Activated CD8-positive, alpha-beta memory T cell treated with anti-CD3 and anti-CD28 coated beads, Interleukin-2, amount 10 ng/mL, durations not matched to agents 7 days and 5 days (primary cell): ENCODE measurements at places on chromosomes 5 and 9. TPM values are rescaled to one million over a fixed set of nuclear protein-coding genes. Genes with fewer than 3 reads are reported as not detected.

The ESM1 gene
- total RNA-seq, result 0.38 TPM

The ADGRD2 gene
- total RNA-seq, result not detected

The ENTPD2 gene
- total RNA-seq, result not detected

GRCh38 chr5:168740811-168741213 lies 161.6 kb upstream of the PANK3 start:
- peaks cover 2% of the 10 kb centered on the region for H3K27me3 ChIP-seq
- peak; percentile 28 for DNase-seq
- H3K36me3 ChIP-seq, result no peaks in the 10 kb centered on the region
- H3K4me3 ChIP-seq, result no peak overlapping the region
- no peak overlapping the region for H3K27ac ChIP-seq

DNA sequence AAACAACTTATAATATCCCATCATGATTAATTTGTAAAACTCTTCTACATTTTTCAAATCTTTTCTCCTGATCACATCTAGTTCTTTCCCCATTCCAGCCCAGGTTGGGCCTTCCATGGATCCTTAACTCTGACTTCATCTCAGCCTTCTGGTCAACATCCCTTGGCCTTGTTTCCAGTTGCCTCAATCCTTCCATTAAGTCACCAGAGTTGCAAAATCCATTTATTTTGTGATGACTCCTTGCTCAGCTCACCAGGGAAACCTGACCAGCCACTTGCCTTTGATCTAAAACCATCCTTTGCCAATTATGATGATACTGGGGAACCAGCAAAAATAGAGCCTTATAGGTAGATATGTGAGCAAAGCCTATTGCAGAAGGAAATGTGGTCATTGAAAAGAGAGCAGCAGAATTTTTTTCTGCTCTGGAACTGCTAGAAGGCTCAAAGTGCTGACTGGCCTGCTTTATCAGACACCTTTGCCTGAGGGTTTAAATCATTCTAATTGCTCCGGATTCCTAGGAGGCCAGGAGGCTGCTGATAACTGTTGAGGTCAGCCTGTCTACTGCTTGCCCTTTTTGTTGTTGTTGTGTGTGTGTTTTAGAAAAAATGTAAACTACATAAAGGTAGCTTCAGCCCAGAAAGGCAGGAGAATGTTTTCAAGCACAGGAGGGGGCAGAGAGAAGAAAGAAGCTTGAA lies 512.2 kb upstream of the GRIA1 start:
- H3K27me3 ChIP-seq, result no peaks in the 10 kb centered on the region
- H3K4me3 ChIP-seq, result no peak overlapping the region
- H3K36me3 ChIP-seq, result no peaks in the 10 kb centered on the region
- H3K27ac ChIP-seq, result no peak overlapping the region
- no peak for DNase-seq

- no peaks in the 10 kb centered on the region for H3K4me1 ChIP-seq
- H3K27ac ChIP-seq, result no peak overlapping the region
- no peak for DNase-seq
Observed at GRCh38 chr9:78562021-78562420, 265.1 kb downstream of the PSAT1 start.

GRCh38 chr5:86360801-86361200 lies 256.9 kb upstream of the COX7C start:
- H3K4me1 ChIP-seq, result no peaks in the 10 kb centered on the region
- H3K4me3 ChIP-seq, result no peak overlapping the region
- H3K36me3 ChIP-seq, result no peaks in the 10 kb centered on the region
- no peak for DNase-seq

- H3K4me1 ChIP-seq, result no peaks in the 10 kb centered on the region
- no peak overlapping the region for H3K4me3 ChIP-seq
- no peaks in the 10 kb centered on the region for H3K36me3 ChIP-seq
- DNase-seq, result no peak
- H3K27me3 ChIP-seq, result peaks cover 11% of the 10 kb centered on the region
Observed at GRCh38 chr9:87606841-87607521, 109.3 kb downstream of the DAPK1 start.

DNA sequence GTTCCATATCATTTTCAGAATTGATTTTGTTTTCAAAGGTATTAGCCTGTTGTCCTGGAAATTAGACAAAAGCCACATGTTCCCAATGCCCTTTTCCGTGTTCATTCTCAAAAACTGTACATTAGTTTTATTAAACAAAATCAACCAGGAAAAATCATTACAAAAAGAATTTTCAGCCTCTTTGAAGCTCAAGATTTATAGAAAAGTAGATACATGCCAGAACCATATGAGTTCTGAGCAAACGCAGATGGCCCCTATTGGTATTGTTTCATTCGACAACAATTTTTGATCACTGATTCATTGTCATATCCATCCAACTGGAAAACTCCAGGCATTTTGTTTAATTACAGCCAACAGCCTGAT lies 148.5 kb upstream of the GRAMD2B start:
- no peaks in the 10 kb centered on the region for H3K4me1 ChIP-seq
- no peak for DNase-seq
- H3K27me3 ChIP-seq, result no peaks in the 10 kb centered on the region
- H3K4me3 ChIP-seq, result no peak overlapping the region

GRCh38 chr9:30258094-30258493 lies 2126.3 kb upstream of the ACO1 start:
- no peaks in the 10 kb centered on the region for H3K27me3 ChIP-seq
- DNase-seq, result no peak
